ENCODE measurements at places on chromosomes 11 and 22.

DNA sequence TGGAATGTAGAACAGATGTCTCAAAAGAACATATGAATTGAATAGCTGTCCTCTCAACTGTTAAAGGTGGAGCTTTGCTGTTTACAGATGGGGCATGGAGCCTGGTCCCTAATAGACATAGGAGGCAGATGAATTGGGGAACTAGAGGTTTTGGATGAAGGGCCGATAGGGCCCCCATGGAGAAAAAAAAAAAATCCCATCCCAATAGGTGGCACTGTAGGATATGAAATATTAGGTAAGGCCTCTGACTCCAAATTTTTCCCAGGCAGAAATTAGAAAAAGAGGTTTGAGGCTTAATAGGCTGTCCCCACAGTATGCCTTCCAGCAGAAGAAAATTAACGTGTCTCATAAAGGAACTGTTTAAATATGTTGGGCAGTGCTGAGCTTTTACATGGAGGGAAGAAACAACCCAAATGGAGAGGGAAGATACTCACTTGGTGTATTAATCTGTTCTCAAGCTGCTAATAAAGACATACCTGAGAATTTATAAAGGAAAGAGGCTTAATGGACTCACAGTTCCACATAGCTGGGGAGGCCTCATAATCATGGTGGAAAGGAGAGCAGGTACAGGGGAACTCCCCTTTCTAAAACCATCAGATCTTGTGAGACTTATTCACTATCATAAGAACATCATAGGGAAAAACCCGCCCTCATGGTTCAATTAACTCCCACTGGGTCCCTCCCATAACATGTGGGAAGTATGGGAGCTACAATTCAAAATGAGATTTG, 30.1 kb upstream of the TMEM45B start:
- no peak for ATAC-seq

DNA sequence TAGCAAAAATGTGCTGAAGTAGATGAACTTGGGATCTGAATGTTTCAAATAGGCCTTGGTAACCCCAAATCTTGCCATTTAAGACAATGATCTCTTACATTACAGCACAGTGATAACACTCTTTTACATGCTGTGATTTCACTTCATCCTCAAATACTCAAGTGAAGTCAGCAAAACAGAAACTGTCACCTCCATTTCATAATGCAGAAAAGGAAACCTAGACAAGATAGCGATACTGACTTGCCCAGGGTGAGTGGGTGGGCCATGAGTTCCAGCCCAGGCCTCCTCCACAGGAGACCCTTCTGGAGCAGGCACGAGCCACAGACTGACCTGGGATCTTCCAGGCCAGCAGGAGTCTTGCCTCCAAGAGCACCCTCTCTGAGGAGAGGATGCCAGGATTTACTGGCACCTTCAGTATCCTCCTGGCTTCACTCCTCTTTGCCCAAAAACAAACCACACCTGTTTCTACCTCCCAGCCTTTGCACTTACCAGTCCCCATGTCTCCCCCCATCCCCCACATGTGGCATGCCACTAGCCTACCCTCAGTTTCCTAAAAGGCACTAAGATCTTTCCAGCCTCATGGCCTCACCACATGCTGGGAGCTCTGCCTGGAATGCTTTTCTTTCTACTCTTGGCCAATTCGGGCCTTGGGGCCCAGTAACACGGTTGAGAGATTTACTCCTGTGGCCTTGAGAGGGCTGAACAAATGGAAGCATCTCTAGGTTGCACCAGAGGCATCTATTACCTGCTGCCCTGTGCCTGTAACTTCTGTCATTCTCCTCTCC, 1.9 kb upstream of the DGAT2 start:
- no peak for ATAC-seq

DNA sequence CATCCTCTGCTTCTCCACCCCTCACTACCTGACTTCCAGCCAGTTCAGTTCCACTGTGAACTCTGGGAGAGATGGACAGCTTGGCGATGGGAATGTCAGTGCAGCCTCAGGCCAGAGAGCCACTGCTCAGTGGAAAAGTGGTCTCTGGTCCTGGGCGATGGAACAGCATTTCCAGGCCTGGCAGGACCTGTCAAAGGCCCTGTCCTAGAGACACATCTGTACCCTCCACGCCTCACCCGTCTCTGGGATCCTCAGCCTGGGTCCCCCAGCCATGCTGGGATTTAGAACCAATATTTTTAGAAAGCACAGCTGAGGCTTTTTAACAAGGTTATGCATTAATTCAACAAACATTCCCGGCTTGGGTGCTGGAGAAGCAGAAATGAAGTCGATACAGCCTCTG, 165.7 kb downstream of the MN1 start:
- no peak for ATAC-seq

DNA sequence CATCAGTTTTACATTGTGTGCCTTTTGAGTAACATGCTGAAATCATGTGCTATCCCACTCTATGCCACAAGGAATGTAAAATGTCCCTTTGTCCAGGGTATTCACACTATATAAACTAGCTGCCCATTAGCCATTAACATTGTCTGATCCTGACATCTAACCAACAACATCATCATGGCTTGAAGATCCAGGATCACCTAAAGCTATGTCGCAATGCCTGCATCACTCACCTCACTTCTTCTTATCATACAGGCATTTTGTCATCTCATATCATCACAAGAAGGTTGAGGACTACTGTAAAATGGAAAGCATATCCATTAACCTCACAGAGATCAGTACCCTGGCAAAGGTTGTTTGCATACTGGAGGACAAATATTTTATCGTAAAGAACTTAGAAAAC, 742.3 kb downstream of the DLG2 start:
- no peak for ATAC-seq

- no peak for ATAC-seq
Observed at GRCh38 chr22:35684732-35685131, 32.9 kb upstream of the APOL5 start.

- ATAC-seq: no peak
Observed at GRCh38 chr11:112225753-112226061, 521 bp upstream of the PTS start.

DNA sequence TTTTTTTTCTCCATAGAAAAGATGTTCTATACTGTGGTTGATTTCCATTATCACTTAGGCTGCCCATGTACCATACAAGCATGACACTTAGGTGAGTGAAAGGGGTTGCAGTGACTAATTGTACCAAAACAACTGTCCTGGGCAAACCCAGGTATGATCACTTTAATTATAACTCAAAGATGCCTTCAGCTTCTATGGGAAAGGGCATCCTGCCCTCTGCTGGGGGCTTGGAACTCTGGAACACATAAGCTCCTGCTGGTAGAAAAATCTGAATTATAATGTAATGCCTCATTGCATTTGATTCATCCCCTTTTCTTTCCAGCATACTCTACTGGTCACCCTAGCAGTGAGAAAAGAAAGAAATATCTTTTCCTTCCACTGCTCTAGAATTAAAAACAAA, 206.3 kb downstream of the DDX10 start:
- ATAC-seq: no peak

DNA sequence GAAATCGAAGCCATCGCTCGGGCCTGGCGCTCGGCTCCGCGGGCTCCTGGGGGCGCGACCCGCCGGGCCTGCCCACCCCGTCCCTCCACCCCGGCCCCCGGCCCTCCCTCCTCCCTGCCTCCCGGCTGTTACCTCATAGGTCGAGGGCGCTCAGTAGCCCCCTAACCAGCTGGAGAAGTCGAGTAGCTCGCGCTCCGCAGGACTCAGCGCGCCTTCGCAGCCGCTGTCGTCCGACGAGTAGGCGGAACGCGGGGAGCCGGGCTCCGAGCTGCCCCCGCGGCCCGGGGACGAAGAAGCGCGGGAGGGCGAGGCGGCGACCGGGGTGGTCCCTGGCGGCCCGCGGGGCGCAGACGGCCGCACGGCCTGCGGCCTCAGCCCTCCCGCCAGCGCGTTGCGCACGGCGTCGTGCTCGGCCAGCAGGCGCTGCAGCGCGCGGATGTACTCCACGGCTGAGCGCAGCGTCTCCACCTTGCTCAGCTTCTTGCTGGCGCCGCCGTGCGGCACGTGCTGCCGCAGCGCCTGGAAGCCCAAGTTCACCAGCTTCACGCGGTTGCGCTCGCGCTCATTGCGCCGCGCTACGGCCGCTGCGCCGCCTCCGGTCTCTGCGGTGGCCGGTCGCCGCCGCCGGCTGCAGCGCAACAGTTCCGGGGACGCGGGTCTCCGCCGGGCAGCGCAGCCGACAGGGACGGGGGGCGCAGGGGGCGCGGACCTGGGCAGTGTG, 627 bp downstream of the ASCL2 start:
- ATAC-seq: no peak

Measured in gastroesophageal sphincter (tissue), 4 donors.